NCI-H187 (cell line): ENCODE measurements at places on chromosomes 5 and 9.

- no peak for DNase-seq
Observed at GRCh38 chr5:136055612-136056309, 27.0 kb downstream of the TGFBI start.

GRCh38 chr5:5857396-5857795 is 434.9 kb downstream of the ICE1 start:
- DNase-seq, result no peak

- no peak for DNase-seq
Observed at GRCh38 chr9:129777769-129778130, 24.9 kb upstream of the PTGES start.

DNA sequence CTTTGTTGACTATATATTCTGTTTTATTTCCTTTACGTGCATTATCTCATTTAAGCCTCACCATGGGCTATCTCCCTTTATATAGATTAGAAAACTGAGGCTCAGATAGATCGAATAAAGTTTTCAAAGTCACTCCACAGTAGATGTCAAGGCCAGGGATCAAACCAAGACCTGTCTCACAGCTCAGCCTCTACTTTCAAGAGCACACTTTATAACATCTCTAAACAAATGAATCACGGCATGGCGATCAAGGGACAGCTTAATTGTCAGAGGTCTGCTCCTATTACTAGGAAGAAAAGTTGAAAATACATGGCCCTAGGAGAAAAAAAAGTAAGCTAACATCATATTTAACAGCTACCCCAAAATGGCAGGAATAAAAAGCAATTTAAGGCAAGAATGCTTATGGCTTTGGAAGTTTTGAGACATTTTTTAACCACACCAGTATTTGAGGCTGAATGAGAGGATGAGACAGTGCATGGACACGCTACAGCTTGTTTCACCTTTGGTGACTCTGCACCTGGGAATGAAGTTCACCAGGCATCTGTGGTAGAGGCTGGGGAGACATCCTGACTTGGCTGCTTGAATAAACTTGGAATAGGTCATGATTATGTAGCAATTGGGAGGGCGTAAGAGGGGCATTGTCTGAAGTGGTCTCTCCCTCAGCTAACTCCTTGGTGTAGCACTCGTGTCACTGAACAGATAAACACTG is 486.8 kb upstream of the WWC1 start:
- DNase-seq, result no peak

GRCh38 chr5:100667161-100667630 is 132.0 kb downstream of the FAM174A start:
- DNase-seq, result no peak

GRCh38 chr5:100950985-100951384 is 47.9 kb upstream of the ST8SIA4 start:
- no peak for DNase-seq

- DNase-seq, result no peak
Observed at GRCh38 chr9:84340535-84340934, at the start of gene SLC28A3. Gene SLC28A3 (minus strand): TSS chr9:84340758. CDS start chr9:84340633, 125 bp downstream.

GRCh38 chr5:149378241-149378820 is 761 bp downstream of the IL17B start:
- no peak for DNase-seq

- no peak for DNase-seq
Observed at GRCh38 chr9:109926421-109926869, 146.4 kb downstream of the PALM2AKAP2 start.

DNA sequence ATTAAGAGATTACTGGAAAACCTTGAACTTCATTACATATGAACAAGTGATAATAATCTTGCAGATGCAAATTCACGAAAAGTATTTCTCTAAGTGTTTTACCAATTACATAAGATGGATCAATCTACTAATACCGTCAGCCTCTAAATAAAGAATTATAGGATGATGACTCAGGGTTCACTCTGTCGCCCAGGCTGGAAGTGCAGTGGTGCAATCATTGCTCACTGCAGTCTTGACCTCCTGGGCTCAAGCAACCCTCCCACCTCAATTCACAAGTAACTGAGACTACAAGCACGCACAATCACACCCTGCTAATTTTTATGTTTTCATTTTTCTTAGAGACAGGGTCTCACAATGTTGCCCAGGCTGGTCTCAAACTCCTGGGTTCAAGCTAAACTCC is 56.1 kb downstream of the CHD1 start:
- DNase-seq, result no peak

DNA sequence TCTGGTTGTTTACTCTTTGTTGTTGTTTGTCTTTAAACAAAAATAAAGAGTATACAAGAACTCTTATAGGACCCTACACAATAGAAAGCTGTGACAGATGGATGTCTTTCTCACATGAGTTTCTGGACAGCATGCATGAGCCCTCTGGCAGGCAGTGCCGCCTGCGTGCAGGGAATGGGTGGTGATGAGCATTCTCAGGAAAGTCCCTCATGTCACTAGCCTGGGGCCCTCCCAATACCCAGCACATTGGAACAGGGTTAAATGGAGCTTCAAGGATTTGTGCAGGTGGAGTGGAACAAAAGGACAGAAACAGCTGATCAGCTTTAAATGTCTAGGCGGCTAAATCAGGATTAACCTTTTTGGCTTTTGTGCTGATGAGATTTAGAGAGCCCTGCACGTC is 181.0 kb upstream of the CD180 start:
- peak; percentile 39 for DNase-seq

- DNase-seq, result no peak
Observed at GRCh38 chr9:76643399-76644117, 120.7 kb upstream of the PCA3 start.
